ENCODE measurements at places on chromosomes 3 and 15.

- DNase-seq: no peak
Measured at GRCh38 chr15:36832774-36833463, 253.5 kb downstream of the CDIN1 start.

DNA sequence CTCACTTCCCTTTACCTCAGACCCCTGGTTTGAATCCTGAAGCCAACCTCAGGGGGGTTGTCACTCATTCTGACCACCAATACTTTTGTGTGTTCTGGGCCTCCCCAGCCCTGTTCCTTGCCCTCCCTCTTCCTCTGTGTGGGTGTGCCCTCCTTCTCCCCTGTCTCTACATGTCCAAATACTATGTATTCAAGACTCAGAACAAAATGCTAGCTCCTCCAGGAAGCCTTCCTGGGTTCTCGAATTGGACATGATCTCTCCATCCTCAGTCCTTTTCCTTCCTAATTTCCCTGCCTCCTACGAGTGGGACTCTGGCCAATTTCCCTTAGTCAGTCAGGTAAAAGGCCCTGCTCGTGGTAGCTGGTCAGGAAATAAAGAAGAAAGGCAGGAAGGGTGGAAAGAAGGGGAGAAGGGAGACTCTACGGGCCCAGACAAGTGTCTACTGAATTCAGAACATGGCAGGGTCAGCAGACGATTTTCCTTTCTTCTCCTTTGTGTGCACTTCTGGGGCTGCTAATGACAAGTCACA is 79.7 kb downstream of the BDH1 start:
- no peak for DNase-seq

DNA sequence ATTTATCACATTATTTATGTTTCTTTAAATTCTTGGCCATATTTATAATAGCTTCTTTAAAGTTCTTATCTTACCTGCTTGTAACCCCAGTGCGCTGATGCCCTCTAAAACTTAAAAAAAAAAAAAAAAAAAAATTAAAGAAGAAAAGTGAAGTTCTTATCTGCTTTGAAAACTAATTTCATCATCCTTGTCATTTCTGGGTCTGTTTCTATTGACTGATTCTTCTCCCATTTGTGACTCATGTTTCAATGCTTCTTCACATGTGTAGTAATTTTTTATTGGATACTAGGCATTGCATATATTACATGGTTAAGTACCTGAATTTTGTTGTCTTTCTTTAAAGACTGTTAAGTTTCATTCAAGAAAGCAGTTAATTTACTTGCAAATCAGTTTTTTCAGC is 3.4 kb upstream of the SEC22A start:
- no peak for DNase-seq

GRCh38 chr3:154758109-154758868 is 321.8 kb upstream of the MME start:
- DNase-seq: peak; percentile 25

DNA sequence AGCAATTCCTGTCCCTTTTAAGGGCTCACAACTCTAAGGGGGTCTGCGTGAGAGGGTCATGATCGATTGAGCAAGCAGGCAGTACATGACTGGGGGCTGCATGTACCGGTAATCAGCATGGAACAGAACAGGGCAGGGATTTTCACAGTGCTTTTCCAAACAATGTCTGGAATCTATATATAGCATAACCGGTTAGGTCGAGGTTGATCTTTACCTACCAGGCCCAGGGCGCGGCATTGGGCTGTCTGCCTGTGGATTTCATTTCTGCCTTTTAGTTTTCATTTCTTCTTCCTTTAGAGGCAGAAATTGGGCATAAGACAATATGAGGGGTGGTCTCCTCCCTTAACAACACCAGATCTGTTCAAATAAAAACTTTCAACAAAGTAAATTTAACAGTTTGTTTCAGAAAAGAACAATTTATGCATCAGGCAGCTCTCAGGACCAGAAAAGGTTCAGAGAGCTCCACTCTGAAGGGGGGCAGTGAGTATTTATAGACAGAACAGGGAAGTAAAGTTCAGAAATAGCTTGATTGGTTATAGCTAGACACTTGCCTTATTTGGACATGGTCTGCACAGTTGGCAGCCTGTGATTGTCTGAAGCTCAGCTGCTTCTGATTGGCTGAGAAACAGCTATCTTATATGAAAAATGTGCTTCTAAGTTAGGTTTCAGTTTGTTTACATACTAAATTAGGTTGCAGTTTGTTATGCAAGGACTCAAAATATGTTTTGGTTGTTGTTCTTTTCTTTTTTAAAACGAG is 17.2 kb upstream of the B4GALT4 start:
- DNase-seq: no peak

- no peak for DNase-seq
Measured at GRCh38 chr3:180571831-180572598, 29.9 kb upstream of the TTC14 start.

DNA sequence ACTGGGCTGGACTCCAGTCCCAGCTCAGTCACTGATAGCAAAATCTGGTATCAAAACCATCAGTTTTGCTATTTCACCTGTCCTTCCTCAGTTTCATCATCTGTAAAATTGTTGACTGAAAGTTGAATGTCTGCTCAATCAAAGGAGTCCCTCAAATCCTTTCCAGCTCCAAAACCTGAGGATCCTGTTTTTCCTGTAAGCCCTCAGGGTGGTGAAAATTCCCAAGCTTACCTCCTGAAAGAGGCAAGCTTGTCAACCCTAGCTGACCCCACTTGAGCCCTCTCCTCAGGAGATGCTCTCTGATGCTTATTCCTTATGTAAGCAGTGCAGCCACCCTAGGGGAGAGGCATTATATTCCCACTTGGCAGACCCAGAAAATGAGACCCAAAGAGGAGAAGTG is 82.6 kb downstream of the HMG20A start:
- no peak for DNase-seq

DNA sequence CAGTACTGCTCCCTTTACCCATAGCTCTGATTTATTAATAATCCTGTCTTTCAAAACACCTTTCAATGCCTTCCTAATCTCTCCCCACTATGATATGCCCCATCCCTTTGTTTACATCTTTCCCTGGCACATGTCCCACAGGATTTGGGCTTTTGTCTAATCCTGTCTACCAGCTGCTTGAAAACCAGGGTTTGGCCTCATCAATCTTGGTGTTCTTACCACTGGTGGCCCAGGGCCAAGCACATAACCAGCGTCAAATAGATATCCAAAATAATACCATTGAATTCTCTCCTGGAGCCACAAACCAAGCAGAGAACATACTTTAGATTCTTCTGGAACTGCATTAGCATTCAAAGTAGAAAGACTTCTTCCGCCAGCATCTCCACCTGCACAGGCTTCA is 104.8 kb upstream of the PPP2R3A start:
- DNase-seq: no peak

GRCh38 chr3:180871901-180872300 is 40.6 kb upstream of the FXR1 start:
- no peak for DNase-seq

GRCh38 chr15:44102675-44103254 is 92.3 kb downstream of the FRMD5 start:
- no peak for DNase-seq

- DNase-seq: no peak
Measured at GRCh38 chr3:137669519-137670060, 94.5 kb upstream of the SOX14 start.

DNA sequence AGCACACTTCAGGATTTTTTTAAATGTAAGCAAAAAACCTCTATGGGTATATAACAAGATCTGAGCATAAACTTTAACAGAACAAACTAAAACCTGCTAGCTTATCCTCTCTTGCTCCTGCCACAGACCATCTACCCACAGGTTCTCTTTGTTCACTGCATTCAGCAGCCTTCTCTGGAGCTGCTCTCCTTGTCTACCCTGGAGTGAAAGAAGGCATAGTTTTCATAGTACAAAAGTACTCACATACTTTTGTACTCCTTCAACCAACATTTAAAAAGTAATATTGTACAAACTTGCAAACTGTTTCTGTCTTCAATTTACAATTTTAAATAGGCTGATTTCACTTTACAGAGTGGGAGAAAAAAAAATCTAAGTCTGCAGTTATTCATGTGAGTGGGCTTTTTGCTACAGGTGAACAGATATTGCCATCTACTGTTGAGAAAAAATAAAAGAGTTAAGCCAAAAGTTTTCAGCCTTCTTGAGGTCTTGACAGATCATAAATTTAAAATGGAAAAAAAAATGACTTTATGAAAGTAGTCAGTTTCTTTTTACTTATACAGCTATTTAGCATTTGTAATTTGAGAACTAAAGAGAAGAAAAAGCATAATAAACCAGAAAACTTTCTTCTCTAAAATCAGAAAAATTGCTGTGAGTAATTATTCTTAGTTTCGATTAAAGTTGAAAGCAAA is 20.4 kb downstream of the TERC start:
- no peak for DNase-seq

DNA sequence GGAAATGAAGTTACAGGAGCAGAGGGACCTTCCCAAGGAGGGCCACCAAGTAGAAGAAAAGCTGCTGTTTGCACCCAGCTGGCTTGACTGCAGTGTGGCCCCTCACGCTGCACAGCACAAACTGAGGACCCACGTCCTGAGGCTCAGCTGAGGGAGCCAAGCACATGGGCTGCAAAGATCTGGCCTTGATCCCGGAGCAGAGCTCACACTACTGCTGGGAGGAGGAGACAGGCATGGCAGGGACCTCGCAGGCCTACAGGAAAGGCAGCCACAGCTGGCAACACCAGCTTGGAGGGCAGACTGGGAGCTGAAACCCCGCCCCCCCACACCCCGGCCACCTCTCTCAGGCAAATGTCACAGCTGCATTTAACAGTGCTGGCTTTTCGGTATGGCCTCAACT is 39.7 kb downstream of the KLHL25 start:
- DNase-seq: no peak

GRCh38 chr3:31289584-31289983 is 243.1 kb upstream of the STT3B start:
- DNase-seq: no peak

GRCh38 chr3:66302288-66302687 is 81.5 kb downstream of the SLC25A26 start:
- DNase-seq: no peak

GRCh38 chr3:149267565-149267964 is 45.9 kb upstream of the CP start:
- DNase-seq: no peak

- no peak for DNase-seq
Measured at GRCh38 chr3:187997946-187998561, 155.9 kb upstream of the LPP start.

GRCh38 chr15:72319360-72319984 is 485 bp downstream of the CELF6 start:
- DNase-seq: peak; percentile 78

DNA sequence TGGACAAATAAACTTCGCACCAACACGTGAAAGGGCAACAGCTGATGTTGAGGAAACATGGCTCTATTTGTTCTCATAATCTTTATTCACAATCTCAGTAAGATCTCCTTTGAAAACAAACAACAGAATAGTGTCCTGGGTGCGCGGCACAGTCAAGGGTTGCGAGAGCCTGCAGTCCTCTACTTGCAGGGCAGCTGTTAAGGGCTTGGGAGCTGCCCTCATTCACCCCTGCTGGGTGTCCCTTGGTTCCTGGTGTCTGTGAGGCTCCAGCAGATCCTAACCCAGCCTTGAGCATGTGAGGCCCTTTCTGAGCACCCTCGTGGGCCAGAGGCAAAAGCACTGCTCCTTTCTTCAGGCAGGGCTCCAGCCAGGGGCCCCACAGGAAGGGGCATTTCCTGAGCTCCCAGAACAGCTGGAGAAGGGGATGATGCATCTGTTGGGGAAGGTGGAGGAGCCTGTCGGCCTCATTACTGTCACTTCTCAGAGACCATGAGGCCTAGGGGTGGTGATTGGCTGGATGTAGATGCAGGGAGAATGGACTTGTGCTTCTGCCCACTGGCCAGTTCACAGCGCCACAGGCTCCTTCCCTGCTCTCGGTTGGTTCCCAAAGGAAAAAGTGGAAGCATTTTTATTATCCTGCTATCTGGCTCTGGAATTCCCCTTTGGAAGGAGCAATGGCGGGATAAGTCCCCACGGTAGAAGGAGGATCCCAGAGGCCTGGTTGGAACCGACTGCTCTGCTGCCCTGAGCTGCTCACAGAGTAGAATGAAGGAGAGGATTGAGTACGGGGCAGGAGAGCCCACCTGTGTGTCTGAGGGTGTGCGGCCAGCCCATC is 51.9 kb upstream of the KLF13 start:
- DNase-seq: no peak

DNA sequence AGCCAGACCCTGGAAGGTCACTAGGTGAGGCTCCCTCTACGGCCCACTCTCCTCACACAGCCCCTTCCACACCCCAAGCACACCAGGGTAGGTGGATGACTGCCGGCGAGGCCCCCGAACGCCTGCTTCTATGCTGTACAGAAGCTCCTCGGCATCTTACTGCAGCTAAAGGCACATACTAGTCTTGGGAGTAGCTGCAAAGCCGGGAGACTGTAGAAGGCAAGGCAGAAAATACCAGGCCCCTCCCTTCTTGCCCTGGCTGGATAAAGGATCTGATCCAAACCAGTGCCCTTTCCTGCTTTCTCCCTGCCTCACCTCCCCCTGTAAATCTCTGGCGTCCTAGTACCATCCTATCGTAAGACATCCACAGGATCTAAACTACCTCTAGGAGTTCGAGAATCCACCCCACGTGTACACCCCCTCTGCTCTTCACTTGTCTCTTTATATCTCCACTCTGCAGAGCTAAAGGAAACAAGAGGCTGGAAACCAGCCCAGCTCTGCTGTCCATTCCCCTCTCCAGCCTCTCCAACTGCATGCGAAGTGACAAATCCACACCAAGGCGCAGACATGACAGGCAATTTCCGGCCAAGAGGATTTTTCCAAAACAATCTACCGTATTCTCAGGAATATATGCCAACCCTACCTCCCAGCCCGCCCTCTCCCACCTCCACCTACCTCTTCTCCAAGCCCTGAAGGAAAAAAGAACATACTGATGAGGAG is 11.8 kb downstream of the TNK2 start:
- no peak for DNase-seq

- DNase-seq: no peak
Measured at GRCh38 chr15:34102175-34102925, 467 bp downstream of the PGBD4 start.

GRCh38 chr3:127707851-127708411 is 35.2 kb downstream of the ABTB1 start:
- DNase-seq: no peak

DNA sequence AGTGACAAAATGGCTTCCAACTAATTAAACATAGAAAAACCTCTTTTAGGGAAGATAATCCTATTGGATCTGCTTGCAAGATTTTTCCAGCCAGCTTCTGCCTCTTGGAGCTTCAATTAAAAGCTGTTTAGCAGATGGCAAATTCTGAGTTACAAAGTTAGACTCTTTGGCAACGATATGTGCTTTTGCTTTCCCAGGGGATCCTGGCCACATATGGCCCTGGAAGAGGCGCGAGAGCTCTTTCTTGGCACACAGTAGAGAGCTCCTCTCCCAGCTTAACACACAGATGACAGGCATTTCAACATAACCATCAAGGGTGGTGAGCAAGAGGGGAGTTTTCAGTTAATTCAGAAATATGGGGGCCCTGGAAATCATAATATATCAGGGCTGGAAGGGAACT is 41.6 kb upstream of the GALNT15 start:
- DNase-seq: no peak

- no peak for DNase-seq
Measured at GRCh38 chr15:58046467-58046866, 19.0 kb downstream of the ALDH1A2 start.

Measured in renal cortex interstitium (tissue), 15 donors.